ENCODE measurements at places on chromosomes 7 and 10.

GRCh38 chr7:133873631-133874030 is 253.5 kb upstream of the LRGUK start:
- DNase-seq: no peak

- no peak for DNase-seq
These were observed 185.4 kb downstream of the JAZF1 start for GRCh38 chr7:27995228-27995627.

- no peak for DNase-seq
These were observed 92.0 kb downstream of the DLG5 start for GRCh38 chr10:77834540-77834939.

DNA sequence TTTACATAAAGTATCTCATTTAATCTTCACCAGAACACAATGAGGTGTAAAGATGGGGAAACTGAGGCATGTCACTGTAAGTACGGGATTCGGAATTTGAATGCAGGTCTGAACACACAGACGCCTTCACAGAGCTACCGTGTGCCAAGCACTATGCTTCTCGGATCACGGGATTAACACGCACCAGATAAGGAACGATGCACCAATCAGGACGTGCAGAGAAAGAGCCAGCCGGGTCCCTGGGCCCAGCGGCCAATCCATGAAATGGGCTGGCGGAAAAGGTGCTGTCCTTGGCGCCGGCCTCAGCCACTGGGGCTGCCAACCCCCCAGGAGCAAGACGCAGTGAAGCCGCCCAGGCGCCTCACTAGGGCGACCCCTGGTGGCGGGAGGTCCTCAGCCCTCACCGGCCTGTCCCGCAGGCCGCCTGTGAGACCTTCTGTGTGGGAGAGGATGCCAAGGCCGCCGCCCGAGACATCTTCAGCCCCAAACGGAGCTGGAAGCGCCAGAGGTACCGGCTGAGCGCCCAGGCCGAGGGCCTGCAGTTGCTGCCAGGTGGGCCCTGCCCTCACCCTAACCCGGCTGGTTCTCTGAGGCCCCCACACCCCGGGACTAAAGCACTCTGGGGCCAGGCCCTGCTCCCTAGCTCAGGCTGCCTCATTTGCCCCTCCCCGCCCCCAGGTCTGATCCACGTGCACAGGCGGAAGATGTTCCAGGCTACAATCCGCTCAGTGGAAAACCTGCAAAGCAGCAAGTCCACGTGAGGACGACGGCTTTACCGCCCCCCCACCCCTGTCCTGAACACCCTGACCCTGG is 15.6 kb downstream of the ATG9B start:
- DNase-seq: peak; percentile 76

- no peak for DNase-seq
These were observed 2.4 kb upstream of the DENND10 start for GRCh38 chr10:119101366-119102098.

GRCh38 chr10:77024461-77024860 is 613.1 kb downstream of the KCNMA1 start:
- no peak for DNase-seq

DNA sequence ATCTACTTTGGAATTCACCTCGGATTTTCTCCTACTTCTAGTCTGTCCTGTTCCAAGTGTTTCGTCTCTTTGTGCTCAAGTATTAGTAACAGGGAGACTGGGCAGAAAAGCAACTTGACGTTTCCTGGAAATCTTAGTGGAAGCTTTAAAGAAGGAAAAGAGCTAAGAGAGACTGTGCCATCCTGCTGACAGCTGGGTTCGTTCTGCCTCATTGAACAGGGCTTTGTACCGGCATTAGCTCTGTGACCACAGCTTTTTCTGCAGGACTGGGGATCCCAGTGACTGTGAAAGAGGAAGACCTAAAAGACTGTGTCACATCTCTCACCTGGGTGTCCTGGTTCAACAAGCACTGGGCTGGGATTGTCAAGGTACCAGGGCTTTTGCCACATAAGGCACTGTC is 70.8 kb upstream of the CDCA7L start:
- no peak for DNase-seq

GRCh38 chr10:103931603-103932002 is 13.6 kb upstream of the STN1 start:
- no peak for DNase-seq

- DNase-seq: no peak
These were observed 3.0 kb downstream of the ADAM8 start for GRCh38 chr10:133273534-133274143.

DNA sequence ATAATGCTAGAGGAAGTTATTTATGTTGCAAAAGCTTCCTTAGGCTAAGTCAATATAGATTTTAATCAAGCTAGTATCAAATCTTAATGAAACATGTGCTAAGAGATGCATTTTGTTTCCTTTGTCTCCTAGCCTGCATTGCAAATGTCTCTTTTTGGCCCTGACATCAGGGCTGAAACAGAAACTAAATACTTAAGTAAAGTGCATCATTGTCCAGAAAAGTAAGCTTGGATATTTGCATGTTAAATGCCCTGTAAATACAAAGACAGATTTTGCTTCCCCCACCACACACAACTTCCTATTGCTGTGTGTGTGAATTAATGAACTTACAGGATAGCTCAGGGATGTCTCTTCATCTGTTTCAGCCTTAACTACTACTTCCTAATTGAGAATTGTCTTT is 10.0 kb upstream of the STAMBPL1 start:
- DNase-seq: no peak

DNA sequence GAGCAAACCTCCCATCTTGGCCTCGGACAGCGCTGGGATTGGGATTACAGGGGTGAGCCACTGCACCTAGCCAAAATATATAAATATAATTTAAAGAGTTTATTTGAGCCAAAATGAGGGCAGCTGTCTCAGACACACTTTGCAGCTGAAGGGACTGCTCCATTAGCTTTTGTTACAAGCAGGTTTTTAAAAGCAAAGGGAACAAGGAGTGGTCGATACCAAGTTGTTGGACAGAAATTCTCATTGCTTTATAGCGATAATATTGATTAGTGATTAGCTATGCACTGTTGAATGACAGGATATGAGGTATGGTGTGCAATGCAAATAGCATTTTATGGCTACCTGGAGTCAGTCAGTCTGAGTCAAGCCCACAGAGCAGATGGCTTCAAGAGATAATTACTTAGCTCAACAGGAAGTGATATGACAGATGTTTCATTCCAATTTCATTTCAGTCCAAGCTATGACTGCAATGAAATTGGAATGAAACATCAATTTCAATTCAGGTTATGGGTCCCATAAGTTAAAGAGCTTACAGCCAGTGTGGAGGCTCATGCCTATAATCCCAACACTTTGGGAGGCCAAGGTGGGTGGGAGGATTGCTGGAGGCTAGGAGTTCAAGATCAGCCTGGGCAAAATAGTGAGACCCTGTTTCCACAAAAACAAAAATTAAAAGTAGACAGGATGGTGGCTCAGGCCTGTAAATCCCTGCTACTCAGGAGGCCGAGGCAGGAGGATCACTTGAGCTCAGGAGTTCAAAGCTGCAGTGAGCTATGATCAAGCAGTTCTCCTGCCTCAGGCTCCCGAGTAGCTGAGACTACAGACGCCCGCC is 23.1 kb downstream of the TYW1 start:
- DNase-seq: no peak

All from central memory CD4-positive, alpha-beta T cell (primary cell).